ENCODE measurements at places on chromosomes 2 and 18.

- peak; percentile 2 for DNase-seq
These were observed 358.1 kb upstream of the SYT4 start for GRCh38 chr18:43635397-43635796.

- no peak for DNase-seq
These were observed 95.7 kb downstream of the EDAR start for GRCh38 chr2:108893277-108893676.

DNA sequence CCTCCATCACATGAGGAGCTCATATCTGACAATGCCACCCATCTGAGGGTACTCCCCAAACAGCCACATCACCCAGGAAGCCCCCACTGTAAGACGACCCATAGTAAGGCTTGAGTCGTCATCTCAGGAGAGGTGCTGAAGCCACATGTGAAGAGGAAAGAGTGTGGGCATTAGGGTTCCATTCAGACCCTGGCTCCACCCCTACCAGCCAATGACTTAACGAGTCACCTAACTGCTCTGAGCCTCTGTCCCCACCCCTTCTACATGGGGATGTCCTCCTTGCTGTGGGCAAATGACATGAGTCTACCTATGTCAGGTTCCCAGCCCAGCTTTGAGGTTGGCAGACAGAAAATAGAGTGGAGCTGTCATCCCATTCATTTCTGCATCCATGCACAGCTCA lies 46.3 kb downstream of the C1QL2 start:
- no peak for DNase-seq

GRCh38 chr2:58571181-58571852 lies 330.2 kb upstream of the FANCL start:
- DNase-seq = peak; percentile 89

DNA sequence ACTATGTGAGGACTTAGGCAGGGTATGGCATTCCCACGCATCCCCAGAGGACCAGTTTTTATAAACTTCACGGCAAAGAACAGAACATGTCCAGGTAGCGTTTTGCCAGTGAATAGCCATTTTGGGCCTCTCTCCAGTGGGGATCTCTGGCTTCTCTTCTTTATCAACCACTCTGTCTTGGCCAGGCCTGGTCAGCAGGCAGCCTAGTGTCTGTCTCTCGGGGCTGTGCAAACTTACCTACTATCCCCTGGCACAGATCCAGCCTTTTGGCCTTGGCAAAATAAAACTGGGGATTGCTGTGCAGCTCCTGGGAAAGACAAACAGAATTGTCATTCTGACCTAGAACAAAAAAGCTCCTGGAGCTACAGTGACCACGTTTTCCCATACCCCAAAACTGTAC lies 14.5 kb downstream of the CAPN14 start:
- DNase-seq = no peak

- no peak for DNase-seq
These were observed 738.7 kb downstream of the EPHA4 start for GRCh38 chr2:220833446-220833845.

DNA sequence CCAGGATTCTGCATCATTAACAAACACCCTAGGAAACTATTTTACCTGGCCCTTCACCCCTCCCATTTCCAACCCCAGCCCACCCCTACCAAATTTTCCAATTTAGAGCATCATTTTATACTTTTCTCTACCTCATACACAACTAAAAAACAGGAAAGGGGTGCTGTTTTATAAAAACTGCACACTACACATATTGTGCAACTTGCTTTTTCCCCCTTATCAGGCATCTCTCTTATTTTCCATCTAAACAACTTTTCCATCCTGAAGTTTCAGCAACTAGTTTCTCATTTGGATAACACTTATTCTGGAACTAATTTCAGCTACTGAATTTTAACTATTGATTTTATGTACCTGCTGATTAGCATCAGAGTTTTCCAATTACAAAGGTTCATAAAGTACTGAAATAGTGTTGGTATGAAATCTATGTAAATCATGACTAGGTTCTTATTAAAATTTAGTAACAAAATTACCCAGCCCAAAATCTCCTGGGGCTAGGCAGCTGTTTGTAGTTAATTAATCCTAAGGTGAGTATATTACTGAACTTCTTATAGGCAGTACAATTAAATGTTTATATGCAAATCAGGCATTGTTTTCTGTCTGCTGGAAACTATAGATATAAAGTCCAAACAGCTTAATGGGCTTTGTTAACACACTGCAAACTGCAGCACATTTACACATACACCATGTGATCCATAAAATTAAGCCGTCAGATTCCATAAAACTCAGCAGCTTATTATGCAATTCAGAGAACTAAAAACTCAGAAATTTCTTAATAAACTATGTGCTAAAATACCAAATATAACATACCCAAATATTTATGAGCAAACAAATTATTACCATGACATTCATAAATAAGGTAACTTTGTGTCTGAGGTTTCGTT lies 7.9 kb downstream of the SF3B1 start:
- no peak for DNase-seq

- DNase-seq = peak; percentile 33
These were observed 111.5 kb upstream of the UPP2 start for GRCh38 chr2:157990173-157990572.

GRCh38 chr2:169849710-169850109 lies 22.5 kb downstream of the UBR3 start:
- no peak for DNase-seq

GRCh38 chr2:48249025-48249424 lies 280.9 kb upstream of the STON1 start:
- no peak for DNase-seq

DNA sequence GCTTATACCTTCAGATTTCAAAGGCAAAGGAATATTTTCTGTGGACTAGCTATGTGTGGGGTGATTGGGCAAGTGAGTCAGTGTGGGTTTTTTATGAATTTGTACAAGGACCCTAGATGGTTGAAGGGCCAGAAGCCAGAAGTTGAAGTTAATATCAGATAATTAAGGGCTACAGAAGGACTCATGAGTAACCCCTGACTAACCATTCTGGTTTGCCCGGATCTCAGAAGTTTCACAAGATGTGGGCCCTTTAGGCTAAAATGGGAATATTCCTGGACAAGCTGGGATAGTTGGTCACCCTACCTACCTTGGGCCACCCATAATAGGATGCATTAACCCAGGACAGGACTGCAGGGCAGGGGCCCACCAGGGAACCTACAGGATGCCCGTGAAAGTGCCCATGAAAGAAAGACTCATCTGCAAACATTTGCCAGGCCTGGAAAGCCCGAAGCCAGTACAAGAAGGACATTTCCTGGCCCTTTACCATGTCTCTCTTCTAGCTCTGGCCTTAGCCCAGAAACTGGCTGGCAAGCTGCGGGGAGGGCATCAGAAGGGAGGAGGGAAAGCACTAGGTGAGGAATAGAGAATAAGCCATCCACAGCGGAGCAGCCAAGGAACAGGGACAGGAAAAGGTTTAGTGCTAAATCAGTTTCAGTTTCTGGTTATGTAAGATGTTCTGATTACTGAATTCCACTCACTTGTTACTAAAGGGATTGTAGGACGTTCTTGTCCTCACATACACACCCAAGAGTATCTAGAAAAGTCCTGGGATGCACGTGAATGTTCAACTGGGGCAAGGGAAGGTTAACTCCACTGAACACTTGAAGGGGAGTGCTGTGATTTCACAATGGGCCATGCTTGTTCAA lies 33.6 kb downstream of the GCG start:
- no peak for DNase-seq

- no peak for DNase-seq
These were observed 1.7 kb downstream of the CXCR4 start for GRCh38 chr2:136116151-136116812.

DNA sequence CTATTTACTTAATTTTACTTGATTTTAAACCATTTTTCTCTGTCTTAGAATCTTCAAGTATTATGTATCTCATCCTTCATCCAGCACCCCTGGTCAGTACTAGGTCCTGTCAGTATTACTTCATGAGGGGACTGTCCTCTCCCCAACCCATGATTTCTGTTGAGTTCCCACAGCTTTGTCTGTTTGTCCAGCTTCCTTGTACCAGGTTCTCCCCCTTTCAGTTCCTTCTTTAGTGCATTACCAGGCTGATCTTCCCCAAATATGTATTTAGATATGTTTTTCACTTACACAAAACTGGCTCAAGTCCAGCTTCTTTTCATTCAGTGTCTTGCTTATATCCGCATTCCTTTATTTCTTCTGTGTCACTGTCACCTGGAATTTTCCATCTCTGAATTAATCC lies 13.8 kb upstream of the TTC27 start:
- DNase-seq = no peak

- DNase-seq = no peak
These were observed 267.2 kb downstream of the CDH20 start for GRCh38 chr18:61600422-61600821.

- DNase-seq = no peak
These were observed 277.0 kb downstream of the CTNNA2 start for GRCh38 chr2:79789811-79790210.

DNA sequence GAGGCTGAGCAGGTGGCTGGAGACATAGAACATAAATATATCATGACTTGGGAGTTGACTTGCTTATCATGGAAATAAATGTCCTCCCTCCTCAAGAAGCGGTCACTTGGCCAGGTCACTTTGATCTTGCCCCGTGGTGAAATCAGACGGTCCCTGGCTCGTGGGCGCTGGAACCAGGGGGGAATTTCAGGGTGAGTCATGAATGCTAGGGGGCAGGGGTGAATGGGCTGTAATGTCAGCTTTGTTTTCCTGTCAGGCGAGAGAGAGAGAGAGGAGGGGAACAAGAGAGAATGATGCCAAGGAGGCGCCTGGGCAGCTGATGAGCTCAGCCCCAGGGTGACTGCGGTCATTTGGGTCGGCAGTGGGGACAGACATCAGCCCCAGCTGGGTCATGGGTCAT lies 47.7 kb downstream of the RRM2 start:
- no peak for DNase-seq

GRCh38 chr2:12278217-12278750 lies 438.5 kb upstream of the TRIB2 start:
- DNase-seq = no peak

DNA sequence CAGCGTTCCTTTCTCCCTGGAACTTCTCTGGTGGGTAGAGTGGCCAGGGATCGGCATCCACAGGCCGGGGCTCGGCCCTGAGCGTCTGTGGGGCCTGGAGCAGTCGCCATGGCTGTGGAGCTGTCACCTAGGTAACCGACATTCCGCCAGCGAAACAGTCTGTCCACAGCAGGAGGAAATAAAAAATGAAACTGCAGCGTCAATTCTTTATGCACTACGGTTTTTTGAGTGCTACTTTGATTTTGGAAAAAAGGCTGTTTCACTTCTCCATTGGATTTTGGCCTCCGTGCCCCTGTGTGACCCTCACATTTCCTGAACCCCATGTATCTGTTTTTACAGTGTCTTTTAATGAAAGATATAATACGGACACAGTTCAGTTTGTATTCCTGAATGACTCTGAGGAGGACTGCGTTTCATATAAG lies 163.4 kb downstream of the LDLRAD4 start:
- no peak for DNase-seq

DNA sequence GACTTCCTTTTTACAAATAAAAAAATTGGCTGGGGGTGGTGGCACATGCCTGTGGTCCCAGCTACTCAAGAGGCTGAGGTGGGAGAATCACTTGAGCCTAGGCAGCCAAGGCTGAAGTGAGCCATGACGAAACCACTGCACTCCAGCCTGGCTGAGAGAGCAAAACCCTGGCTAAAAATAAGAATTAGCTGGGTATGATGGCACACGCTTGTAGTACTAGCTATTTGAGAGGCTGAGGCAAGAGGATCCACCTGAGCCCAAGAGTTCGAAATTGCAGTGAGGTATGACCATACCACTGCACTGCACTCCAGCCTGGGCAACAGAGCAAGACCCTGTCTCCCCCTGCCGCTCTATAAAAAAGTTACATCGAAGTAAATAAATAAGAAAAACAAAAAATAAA lies 33.7 kb downstream of the GFPT1 start:
- DNase-seq = no peak

- DNase-seq = no peak
These were observed 190.0 kb downstream of the SEPTIN10 start for GRCh38 chr2:109423556-109424359.

All from NCI-H2081 (cell line).